Effector memory CD4-positive, alpha-beta T cell (primary cell): ENCODE measurements at places on chromosomes 7 and 10.

DNA sequence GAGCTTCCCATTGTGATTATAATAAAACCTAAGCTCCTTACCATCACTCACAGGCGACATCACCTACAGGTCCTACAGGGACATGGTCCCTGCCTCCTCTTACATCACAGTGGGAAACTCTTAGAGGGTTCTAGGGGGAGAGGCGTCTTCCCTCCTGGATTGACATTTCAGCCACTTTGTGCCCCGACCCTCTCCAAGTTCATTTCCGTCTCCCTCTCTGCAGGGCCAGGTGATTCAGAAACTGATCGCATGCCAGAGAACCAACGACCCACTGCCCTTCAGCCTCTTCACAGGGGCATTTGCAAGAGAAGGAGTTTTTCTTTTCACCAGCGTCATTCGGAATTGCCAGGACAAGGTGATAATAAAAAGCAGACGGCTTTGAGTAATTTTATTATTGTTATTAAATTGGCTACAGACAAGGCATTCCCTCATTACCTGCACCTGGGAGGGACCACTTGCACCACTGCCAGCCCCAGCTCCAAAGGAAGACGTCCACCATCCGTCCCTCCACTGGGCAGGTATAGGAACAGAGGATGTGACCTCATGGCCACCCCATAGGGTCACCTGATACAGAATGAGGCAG lies 85.8 kb upstream of the CUX1 start:
- no peak for DNase-seq

GRCh38 chr7:12898004-12898403 lies 210.6 kb downstream of the ARL4A start:
- no peak for DNase-seq

DNA sequence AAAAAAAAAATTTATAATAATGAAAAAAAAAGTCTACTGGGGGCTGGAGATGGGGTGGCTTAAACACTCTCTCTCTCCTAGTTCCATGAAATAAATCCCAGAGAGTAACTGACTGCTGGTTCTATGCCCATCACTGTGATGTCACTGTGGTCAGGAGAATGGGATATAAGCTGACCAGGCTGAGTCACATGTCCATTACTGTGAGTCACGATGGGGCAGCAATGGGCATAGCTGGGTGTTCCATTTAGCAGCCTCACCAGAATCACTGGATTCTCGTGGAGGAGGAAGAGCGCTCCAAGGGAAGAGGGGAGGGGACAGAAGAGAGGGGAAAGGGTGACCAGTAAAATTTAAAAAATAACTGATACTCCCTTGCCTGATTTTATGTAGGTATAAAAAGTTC lies 37.1 kb downstream of the MASTL start:
- no peak for DNase-seq

GRCh38 chr10:35827783-35828182 lies 185.7 kb upstream of the FZD8 start:
- no peak for DNase-seq

- DNase-seq, result no peak
These were observed 81.7 kb upstream of the FAM20C start for GRCh38 chr7:110557-111232.

DNA sequence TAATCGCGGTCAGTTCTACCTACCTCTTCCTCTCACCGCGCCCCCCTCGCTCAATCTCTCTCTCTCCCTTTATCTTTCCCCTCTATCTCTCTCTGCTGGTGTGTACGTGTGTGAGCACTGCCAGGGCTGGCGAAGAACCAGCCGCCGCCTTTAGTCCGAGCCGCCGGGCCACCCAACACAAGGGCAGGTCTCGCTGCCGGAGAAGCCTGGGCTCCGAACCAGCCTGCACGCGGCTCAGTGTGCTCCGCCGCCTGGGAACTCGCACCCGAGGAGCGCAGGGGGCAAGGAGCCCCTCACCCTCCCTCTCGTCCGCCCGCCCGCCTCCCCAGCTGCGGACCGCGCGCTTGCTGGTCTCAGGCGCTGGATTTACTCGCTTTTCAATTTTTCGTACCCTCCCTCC lies 1.7 kb downstream of the NXPH1 start:
- DNase-seq, result no peak

DNA sequence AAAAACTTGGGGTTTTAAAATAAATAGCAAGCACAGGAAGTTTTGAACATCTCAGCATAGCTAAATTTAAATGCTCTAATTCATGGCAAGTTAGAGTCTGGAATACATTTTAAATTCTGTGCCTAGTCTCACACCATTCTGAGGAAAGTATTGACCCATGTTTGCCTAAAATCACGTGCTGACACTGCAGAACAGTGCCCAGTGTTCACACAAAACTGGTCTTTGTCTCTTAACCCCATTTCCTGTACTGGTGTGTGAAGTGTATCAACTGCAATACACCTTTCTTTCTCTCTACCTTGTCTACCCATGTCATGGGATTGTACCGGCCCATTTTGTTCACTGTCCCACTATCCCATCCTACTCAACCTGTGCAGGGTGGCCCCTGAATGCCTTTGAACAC lies 749.7 kb upstream of the POM121L12 start:
- DNase-seq, result no peak

DNA sequence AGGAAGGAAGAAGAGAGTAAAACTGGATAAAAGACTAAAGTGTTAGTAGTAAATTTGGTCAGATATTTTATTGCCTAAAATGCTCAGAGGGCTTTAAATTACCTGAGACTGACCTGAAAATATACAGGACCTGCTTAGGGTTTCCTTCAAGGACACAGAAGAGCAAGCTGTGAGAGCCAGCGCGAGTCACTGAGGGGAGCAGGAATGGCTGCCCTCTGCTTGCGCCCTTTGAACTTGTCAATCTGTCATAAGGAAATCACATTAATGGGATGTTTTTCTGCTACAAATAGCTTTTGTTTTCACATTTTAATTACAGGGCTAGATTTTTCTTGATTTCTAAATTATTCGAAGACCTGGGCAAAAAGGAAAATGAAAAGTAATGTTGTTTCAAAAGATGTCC lies 26.9 kb downstream of the DNAJB9 start:
- DNase-seq, result no peak

DNA sequence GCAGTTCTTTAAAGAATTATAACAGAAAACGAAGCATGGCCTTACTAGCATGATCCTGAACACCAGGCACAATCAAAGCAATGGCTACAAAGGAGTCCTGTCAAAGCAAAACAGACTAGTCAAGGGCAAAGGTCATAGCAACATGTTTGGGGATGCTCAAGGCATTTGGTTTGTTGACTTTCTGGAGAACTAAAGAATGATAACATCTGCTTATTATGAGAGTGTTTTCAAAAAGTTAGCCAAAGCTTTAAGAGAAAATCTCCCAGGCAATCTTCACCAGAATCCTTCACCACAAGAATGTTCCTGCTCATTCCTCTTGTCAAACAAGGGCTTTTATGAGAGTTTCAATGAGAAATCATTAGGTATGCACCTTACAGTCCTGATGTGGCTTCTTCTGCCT lies 95.1 kb upstream of the CPXM2 start:
- DNase-seq, result no peak
